ENCODE measurements at places on chromosomes 2 and 18.

GRCh38 chr18:49933530-49934128 lies 120.3 kb upstream of the ACAA2 start:
- no peak for DNase-seq

DNA sequence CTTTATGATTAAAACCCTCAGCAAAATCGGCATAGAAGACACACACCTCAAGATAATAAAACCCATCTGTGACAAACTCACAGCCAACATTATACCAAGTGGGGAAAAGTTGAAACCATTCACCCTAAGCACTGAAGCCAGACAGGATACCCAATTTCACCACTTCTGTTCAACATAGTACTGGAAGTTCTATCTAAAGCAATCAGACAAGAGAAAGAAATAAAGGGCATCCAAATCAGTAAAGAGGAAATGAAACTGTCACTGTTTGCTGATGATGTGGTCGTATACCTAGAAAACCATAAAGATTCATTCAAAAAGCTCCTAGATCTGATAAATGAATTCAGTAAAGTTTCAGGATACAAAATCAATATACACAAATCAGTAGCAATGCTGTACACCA lies 16.4 kb upstream of the RPRD1A start:
- no peak for DNase-seq

DNA sequence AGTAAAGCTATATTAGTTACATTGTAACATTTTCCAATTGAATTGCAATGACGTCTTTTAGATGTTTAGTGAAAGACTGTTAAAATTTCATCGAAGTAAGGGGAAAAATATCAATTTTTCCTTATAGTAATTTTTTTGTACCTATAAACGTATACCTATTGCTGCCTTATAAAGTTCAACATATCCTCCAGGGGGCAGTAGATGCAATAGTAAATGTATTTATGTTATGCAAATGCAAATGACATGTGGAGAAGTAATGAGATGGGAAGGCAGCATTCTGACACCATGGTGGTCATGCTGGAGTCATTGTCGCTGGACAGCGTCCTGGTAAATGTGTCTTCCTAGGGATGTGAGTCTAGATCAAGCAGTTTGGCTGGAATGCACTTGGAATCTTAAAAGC lies 38.7 kb downstream of the MSTN start:
- DNase-seq = no peak

DNA sequence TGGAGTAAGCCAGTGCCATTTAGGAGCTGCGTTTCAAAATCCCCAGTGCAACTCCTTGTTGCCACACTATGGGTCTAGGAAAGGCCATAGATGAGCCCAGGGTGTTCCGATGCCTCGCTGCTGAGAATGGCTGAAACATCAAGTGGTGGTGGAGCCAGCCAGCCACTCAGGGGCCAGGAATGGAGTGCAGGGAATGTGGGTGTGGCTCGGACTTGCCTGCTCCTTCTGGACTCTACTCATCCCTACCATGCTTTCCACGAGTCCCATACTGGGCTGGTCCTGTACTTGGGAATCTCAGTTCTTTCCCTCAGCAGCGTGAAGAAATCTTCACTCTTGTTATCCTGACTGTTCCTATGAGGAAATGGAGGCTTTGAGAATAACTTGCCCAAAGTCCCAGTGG lies 143.5 kb downstream of the INSIG2 start:
- no peak for DNase-seq

DNA sequence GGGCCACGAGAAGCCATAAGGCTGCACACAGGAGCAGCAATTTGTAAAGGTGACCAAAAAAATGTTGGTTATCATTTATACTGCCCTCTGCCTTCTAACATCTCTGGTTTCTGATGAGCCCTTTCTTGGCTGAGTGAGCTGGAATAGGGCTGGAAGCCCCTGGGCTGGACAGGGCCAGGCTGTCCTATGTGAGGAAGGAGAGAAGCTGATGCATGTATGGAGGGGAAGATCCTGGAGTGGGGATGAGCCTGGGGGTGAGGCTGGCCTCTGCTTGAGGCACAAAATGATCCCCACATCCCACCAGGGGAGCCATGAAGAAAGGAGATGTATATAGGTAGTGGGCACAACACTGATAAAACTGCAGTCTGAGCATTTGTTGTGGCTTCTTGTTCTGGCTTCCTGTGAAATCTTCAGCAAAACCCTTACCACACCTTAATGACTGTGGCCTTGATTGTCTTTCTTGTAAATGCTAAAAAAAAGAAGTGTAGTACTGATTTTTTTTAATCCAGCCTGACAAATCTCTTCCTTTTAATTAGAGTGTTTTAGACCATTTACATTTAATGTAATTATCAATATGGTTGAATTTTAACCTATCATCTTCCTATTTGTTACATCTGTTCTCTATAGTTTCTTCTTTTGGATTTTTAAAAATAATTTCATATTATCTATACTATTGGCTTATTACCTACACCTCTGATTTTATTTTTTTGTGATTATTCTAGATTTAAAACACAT lies 5.6 kb downstream of the SNED1 start:
- DNase-seq = no peak
